ENCODE measurements at places on chromosomes 7 and 10. TPM values are rescaled to one million over a fixed set of nuclear protein-coding genes. Genes with fewer than 3 reads are reported as not detected.

- no peak for DNase-seq
Measured at GRCh38 chr10:36493516-36493880, 631.9 kb upstream of the ANKRD30A start.

GRCh38 chr10:369221-369683, 234.0 kb downstream of the ZMYND11 start:
- no peak for DNase-seq

The SNCG gene
- 2.0 TPM for total RNA-seq

The SEMA4G gene
- 0.46 TPM for total RNA-seq

- no peak for DNase-seq
Measured at GRCh38 chr10:108090476-108091215, 926.1 kb upstream of the SORCS1 start.

GRCh38 chr7:3282457-3282856, 18.6 kb upstream of the SDK1 start:
- DNase-seq: peak; percentile 55

The PSMG3 gene
- total RNA-seq: 37.6 TPM

Measured in gastrocnemius medialis (tissue), 4 donors.